ENCODE measurements at places on chromosomes 1 and 21.

- no peak for DNase-seq
Observed at GRCh38 chr1:1324084-1324523, 356 bp downstream of the INTS11 start.

DNA sequence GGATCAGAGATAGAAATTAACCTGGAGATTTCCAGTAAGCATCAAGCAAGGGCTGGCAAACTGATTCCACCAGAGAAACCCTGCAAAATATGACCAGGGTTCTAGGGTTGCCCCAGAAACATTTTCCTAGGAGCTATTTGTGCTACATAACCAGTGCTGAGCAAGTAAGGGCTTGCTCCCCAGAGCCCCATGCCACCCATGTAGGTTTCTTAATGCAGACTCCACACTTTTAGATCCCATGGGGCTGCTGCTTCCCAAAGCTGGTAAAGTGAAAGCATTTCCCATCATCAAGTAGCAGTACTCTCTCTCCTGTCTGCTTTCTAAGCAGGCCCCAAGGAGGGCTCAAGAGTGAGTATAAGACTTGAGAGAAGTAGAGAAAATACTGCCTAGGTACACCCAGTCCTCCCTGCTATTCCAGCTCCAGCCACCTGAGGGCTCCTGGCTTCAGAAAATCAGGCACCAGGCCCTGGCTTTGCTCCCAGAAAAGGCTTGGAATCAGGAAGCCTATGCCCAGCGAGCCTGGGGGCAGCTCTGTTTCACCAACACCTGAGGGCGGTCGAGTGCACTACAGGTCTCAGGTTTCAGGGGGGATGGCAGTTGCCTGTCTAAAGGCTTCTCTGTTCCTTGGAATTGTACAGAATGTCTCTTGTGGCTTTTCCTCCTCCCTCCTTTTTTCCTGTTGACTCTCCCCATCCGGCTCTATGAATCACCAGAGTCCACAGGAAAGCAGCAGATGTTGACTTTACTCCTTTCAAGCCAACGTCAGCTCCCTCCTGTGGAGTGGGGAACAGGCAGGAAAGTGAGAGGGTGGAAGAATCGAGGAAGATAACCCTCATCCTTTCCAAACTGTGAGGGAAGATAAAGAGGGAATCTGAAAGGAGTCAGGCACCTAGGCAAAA is 6.2 kb upstream of the ANKRD35 start:
- DNase-seq: peak; percentile 95

GRCh38 chr1:225460021-225460736 is 32.3 kb upstream of the LBR start:
- no peak for DNase-seq

DNA sequence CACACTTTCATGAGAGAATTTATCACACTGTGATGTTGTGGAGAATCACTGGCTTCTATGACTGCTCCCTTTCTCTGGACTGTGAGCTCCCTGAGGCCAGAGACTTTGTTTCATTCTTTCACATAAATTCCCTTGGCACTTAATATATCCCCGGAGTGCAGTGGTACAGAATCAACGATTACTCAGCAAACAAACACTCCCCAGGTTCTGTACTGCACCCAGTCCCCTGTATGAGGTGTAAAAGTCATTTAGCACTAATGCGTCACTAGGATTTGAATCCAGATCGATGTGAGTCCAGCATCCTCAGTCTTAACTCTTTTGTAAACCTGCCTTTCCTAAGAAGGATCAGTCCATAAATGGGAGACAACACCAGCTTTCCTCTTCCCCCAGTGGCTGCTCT is 6.8 kb upstream of the UTP25 start:
- DNase-seq: no peak

DNA sequence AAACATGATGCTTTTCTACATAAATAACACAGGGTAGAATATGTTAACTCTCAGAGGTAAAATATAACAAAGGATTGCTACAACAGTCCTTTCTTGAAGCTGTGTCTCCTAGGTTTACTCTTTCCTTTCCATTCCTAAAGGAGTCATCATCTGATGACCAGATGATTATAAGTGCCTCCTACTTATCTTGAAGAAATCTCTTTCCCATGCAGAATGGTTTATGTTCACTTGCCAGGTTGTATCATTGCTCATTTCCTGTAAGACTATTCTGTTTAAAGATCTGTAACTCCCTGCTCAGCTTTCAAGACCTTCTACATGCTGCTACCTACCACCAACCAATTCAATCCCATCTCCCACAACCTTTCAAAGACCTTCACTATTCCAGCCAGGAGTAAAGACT is 51.5 kb upstream of the PTCH2 start:
- no peak for DNase-seq
